Mesangial cell (primary cell): ENCODE measurements at places on chromosomes 1 and 21. TPM values are rescaled to one million over a fixed set of nuclear protein-coding genes. Genes with fewer than 3 reads are reported as not detected.

RPTN gene
- not detected in 2 replicates for total RNA-seq

OLIG2 gene
- not detected in 2 replicates for total RNA-seq

FTCD gene
- not detected in 2 replicates for total RNA-seq

CLEC20A gene
- 0.13 and 0.33 TPM in 2 replicates for total RNA-seq

GABRD gene
- not detected in 2 replicates for total RNA-seq

CDC42BPA gene
- total RNA-seq: 19.6 and 20.2 TPM in 2 replicates

EPHA10 gene
- not detected in 2 replicates for total RNA-seq

NPHS2 gene
- total RNA-seq: 0.38 TPM in 1 of 2 replicates, not detected in the other

RCOR3 gene
- 13.0 and 18.8 TPM in 2 replicates for total RNA-seq

ENTREP3 gene
- 28.8 and 35.4 TPM in 2 replicates for total RNA-seq

SAMD11 gene
- total RNA-seq: 3.4 and 58.4 TPM in 2 replicates

HCRTR1 gene
- not detected in 2 replicates for total RNA-seq

SELENOF gene
- total RNA-seq: 94.7 and 102 TPM in 2 replicates

SON gene
- 105 and 113 TPM in 2 replicates for total RNA-seq

ELK4 gene
- total RNA-seq: 8.3 and 10.5 TPM in 2 replicates

FMO1 gene
- not detected in 2 replicates for total RNA-seq

NFASC gene
- total RNA-seq: not detected in 2 replicates

ARHGAP30 gene
- not detected in 2 replicates for total RNA-seq

FNDC10 gene
- total RNA-seq: 6.4 and 11.2 TPM in 2 replicates

TSSK3 gene
- 0.16 and 1.3 TPM in 2 replicates for total RNA-seq

WDR47 gene
- total RNA-seq: 7.7 and 11.9 TPM in 2 replicates

SMIM1 gene
- total RNA-seq: 6.4 and 19.6 TPM in 2 replicates

RSPH1 gene
- total RNA-seq: 0.38 TPM in 1 of 2 replicates, not detected in the other

S100A3 gene
- total RNA-seq: 5.8 and 42.2 TPM in 2 replicates
